CD4-positive, alpha-beta T cell treated with Interleukin-15 for 4 hours (primary cell): ENCODE measurements at places on chromosomes 4 and X.

- DNase-seq, result no peak
Measured at GRCh38 chr4:146023334-146023967, 84.8 kb upstream of the ZNF827 start.

DNA sequence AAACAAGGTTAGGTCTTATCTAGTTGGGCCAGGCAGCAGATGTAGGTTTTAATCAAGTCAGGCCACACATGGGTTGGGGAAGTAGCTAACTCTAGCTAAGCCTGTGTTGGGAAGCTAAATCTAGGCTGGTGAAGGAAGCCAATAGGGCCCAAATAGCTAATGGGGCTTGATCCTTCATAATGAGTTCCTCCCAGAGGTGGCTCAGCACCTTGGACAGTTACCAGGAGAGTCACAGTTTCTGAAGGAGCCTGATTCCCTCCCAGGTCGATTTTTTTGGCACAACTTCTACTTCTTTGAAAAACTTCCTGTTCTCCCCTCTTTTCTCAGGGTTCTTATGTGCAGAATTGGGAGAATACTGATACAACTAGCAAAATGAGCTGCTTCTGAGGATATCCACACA lies 242.5 kb upstream of the PRPS2 start:
- DNase-seq, result no peak

- no peak for DNase-seq
Measured at GRCh38 chrX:16033331-16033730, 90.0 kb upstream of the GRPR start.

DNA sequence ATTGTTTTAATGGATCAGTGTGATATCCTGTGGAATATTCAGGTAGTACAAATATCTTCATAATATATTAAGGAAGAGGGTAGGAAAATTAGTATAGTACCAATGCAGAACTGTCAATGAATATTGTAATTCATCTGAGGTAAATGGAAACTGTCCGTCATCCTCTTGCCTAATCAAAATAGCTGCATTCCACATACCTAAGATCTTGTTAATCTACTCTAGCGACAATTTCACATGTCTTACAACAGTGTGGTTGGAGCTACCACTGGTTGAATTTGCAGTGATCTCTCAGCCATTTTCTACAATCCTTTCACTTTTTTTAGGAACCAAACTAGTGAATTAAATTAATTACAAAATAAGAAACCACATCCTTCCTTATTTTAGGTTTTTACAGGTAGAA lies 117.5 kb downstream of the PCDH18 start:
- no peak for DNase-seq

DNA sequence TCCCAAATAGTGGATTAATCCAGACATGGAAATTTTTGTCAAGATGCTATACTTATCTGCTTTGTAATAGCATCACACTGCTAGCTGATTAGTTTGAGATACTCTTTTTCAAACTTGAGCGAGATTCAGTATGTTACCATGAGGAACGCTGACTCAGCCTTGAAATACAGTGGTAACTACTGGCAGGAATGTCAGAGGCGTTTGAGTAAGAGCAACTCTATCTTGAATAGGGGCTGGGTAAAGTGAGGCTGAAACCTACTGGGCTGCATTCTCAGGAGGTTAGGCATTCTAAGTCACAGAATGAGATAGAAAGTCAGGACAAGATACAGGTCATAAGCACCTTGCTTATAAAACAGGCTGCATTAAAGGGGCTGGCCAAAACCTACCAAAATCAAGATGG lies 2519.6 kb downstream of the ARAP2 start:
- DNase-seq, result no peak

GRCh38 chrX:74804574-74804973 lies 120.7 kb downstream of the NEXMIF start:
- DNase-seq, result no peak

DNA sequence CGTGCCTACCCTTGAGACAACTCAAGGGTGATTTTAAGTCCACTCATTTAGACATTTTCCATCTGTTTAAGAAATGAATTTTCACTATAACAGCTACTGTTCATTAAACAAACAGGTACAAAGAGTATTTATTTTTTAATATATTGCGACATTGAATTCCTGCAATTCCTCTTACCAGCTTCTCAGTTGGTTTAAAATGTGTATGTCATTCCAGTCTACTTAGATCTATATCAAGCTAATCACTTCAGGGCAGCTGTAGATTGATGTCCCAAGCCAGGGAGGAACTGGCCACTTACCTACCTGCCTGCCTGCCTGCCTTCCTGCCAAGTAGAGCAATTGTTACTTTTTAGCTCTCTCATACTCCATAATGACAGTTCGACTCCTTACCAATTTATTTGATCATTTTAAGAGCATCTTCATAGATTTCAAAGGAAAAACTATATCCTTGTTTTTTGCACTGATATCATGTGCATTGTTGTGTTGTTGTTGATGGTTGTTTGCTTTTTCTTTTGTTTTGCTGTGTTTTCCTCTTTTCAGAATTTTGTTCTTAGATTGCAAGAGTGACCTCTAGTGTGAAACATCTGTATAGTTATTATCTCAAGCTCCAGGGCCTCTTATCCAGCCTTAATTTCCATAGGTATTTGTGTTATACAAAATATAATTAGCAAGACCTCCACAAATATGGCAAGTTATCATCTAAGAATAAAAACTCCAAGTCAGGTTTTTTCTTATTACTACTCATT lies 120.9 kb upstream of the NRK start:
- no peak for DNase-seq

GRCh38 chr4:180335566-180335965 lies 1907.6 kb upstream of the TENM3 start:
- no peak for DNase-seq

- no peak for DNase-seq
Measured at GRCh38 chrX:38754818-38755718, 46.2 kb upstream of the MID1IP1 start.

DNA sequence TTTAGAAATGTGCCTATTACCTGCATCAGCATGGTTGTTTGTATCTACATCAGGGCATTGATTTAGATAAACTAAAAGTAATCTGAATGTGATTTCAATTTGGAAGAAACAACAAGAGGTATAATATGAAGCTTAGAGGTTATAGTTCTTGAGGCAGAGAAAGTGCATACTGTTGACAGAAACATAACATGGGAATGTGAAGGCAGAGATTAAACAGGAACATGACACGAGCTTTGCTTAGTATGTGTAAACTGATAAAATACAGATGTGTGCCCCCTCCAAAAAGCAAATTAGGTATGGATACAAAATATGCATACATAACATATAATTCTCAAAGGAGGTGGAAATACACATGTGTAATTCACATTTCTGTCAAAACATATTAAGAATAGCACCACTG lies 1180.2 kb upstream of the ADGRL3 start:
- no peak for DNase-seq

- no peak for DNase-seq
Measured at GRCh38 chr4:25837107-25837506, 25.7 kb downstream of the SEL1L3 start.

DNA sequence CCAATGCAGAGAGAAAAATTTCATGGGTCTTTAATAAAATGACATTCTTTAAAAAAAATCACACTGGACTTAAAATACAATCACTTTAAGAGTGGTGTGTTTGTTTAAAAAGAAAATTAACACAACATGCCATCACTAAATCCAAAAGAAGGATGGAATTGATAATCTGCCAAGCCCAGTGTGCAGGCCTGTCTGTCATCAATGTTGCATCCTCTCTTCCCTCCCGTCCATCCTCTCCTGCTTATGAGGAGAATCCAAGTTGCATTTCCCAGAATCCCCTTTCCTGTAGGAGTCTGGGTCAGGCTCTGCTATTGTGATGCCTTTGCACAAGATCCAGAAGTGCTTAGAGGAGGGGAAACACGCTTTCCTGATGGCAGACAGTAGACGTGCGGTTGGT lies 169.4 kb downstream of the MID1 start:
- no peak for DNase-seq

DNA sequence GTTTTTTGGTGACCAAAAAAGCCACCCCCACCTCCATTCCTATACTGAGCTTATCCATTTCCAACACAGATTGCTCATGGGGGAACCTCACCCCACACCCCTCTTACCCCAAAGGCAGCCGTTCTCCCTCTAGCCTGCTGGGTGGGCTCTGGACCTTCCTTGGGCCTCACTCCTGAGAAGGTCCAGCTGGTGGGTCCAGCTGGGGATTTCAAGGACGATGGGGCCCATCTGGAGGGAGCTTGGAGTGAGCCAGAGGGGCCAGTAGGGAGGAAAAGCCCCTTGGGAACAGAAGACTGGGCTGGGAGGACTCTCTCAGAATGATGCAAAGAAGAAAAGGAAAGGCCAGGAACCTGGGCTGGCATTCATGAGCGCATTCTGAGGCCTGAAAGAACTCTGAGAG lies 42.0 kb upstream of the PJA1 start:
- DNase-seq, result no peak

DNA sequence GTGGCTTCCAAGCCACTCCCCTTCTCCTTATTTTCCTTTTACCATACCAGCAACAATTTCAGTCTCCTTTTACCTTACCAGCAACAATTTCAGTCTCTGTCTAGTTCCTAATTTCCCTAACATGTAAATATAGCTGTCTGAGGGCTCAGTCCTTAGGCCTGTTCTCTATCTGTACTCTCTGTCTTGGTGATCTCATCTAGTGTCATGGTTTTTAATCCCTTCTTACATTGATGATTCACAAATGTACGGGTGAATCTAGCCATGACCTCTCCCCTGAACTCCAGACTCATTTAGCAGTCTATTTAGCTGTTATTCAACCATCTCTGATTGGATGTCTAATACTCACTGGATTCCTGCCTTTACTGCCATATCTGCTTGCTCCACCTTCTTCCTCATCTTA lies 7.2 kb downstream of the IL15 start:
- DNase-seq, result no peak

GRCh38 chr4:150982557-150983233 lies 32.4 kb downstream of the LRBA start:
- no peak for DNase-seq

DNA sequence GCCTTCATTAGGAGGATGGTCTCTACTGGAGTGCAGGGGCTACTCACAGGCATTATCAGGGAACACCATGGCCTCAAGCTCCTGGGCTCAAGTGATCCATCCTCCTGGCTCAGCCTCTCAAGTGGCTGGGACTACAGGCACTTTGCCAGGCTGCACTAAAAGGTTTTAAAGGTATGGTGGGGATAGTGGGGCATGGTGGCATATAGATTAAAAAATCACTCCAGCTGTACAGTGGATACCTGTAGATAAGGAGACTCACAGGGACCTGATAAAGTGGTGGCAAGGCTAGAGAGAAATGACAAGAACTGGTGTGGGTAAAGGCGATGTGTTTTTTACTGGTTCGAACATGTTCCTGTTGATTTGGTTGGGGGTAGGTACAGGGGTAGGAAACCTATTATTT lies 5.9 kb downstream of the ZAR1 start:
- DNase-seq, result no peak

DNA sequence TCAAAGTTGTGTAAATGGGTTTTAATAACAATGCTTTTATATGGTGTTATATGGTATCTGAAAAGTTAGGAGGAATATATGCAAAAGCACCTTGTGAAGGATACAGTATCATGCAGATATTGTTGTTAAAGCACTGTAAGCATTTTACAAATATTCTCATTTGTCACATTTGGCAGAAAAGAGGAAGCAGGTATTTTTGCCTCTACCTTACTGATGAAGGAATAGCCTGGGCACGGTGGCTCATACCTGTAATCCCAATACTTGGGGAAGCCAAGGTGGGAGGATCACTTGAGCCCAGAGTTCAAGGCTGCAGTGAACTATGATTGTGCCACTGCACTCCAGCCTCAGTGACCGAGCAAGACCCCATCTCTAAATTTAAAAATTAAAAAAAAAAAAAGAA lies 12.2 kb upstream of the GDPD2 start:
- no peak for DNase-seq

GRCh38 chr4:164756686-164757085 lies 2.8 kb downstream of the SMIM31 start:
- no peak for DNase-seq

- no peak for DNase-seq
Measured at GRCh38 chrX:127490000-127490399, 562.2 kb downstream of the ACTRT1 start.

DNA sequence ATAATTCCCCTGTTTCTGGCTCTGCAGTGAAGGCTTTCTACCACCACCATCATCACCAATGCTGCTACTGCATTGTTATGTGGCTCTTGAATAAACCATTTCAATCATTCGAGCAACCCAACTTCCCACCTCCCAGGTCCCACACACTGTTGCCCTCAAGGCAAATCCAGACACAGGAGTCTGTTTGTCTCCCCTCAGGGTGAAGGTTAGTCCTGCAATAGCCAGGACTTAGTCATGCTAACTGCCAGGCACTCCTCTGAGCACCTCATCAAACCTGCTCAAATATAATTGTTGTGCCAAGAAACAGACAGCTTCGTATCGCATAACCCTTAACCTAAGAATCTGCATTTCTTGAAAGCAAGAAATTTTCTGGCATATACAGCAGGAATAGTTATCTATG lies 213.2 kb downstream of the KDR start:
- DNase-seq, result no peak

GRCh38 chr4:74316397-74316796 lies 8.1 kb downstream of the EPGN start:
- DNase-seq, result no peak
